ENCODE measurements at places on chromosomes 3 and 15.

DNA sequence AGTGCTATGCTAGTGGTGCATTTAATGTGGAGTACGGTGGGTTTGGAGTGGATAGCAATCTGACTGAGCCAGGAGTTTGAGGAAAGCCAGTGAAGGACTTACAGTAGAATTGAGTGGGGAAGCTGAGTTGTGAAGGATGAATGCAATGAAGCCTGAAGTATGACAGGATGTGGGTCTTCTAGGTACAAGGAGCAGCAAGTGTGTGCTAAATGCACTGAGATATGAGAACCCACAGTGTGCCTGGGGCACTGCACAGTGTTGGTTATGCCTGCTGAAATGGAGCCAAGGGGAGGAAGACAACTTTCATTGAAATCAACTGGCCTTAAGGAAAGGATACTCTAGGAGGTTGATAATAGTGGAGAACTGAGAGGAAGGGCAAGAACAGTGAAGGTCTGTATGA, 105.5 kb upstream of the MRPL3 start:
- DNase-seq: no peak

DNA sequence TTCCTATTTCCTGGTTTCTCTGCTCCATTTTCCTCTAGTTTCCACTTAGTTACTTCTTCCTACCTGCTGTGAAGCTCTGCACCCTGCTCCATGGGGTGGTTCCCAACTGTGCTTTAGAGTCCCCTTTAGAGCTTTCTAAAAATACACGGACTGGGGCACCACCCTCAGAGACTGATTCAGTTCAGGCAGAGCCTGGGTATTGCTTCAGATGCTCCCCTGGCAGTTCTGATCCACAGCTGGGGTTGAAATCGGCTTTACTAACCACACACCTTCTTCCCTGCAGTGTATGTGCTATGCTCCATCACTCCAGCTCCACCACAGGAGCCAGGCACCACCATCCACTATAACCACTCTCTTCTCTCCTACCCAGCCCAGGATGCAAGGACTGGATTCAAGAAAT, 12.6 kb downstream of the ANP32A start:
- no peak for DNase-seq

- no peak for DNase-seq
Observed at GRCh38 chr3:107956991-107957900, 133.6 kb downstream of the CD47 start.

DNA sequence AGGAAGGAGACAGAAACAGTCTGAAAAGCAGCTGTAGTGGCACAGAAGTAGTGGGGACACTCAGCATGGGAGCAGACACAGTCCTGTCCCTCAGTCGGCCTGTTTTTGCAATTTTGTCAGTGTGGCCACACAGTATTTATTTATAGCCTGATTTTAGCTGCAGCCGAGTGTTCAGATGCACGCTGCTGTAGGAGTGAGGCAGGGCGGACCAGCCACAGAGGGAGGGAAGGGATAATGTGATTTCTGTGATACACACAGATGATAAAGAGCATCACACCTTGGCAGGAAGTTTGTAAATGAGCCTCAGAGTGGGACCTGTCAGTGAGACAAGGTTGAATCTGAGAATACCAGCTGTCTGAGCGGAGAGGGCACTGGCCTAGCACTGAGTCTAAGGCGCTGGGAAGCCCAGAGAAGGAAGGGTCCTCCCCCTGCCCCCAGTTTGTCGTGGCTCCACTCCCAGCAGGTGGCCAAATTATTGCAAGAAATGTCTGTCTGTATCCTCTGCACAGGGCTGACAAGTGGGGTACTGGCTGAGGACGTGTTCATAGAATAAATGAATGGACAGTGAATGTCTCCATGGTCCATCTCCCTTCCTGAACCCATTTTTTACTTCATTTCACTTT, 3.8 kb downstream of the PSTPIP1 start:
- DNase-seq: no peak

DNA sequence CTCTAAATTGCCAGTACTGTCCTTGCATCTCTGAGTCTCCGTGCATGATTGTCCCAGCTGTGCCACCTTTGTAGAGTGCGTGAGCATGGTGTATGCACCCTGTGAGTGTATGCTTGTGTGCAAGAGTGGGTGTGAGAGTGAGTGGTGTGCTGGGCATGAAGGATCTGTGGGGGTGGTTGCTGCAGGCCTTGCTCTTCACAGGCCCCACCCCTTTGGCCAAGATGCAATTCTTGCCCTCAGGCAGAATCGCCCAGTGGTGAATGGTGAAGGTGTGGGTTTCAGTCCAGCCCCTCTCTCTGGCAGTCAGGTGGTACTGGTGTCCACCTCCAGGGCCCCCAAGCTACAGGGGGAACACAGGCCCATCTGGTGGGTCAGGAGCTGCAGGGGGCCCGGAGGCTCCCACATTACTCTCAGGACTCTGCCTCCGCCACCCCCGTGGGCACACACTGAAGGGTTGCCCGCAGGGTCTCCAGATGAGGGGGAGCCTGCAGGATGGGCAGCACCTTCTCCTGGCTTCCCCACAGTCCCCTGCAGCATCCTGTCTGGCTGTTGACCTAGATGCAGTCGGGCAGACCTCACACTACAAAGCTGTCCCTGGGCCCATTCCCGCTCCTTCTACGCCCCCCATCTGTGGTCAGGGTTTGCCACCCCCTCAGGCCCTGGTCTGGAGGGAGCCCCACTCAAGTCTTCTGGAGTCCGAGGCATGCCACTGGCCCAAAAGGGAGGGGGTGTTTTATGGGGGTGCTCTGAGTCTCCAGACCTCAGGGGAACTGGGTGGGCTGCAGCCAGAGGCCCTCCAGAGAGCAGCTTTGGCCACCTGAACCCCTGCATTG, 8.3 kb upstream of the ROPN1B start:
- DNase-seq: no peak

GRCh38 chr3:71428841-71429596, 154.5 kb downstream of the FOXP1 start:
- DNase-seq: no peak

- DNase-seq: no peak
Observed at GRCh38 chr15:34109797-34110663, 8.1 kb downstream of the PGBD4 start.

Measured in activated CD8-positive, alpha-beta memory T cell treated with anti-CD3 and anti-CD28 coated beads for 1 hour (primary cell).